ENCODE measurements at places on chromosomes 5 and 9.

DNA sequence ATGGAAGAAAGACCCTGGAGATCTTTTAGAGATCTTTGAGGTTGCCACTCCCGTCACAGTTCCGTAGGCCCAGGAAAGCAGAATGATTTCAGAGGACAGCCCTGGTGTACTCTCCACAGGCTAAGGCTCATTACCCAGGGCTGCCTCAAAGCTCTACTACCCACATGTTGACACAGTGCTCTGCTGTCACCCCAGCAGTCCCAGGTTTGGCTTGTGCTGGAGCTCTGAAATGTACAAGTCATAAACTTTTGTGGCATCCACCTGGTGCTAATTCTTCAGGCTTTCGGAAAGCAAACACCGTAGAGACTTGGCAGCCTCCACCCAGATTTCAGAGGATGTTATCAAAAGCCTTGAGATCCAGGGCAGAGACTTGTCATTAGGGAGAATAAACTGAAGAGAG lies 136.5 kb downstream of the MTRR start:
- DNase-seq = no peak

GRCh38 chr5:98927989-98928872 lies 576 bp downstream of the CHD1 start:
- peak; percentile 65 for DNase-seq

GRCh38 chr5:14017904-14018303 lies 73.4 kb upstream of the DNAH5 start:
- no peak for DNase-seq

GRCh38 chr5:127564002-127564769 lies 46.7 kb downstream of the PRRC1 start:
- DNase-seq = peak; percentile 67

GRCh38 chr5:74282490-74282889 lies 358.0 kb downstream of the ENC1 start:
- no peak for DNase-seq

- no peak for DNase-seq
Observed at GRCh38 chr5:60207040-60207439, 313.5 kb upstream of the PDE4D start.

GRCh38 chr5:37424441-37424840 lies 45.3 kb downstream of the WDR70 start:
- no peak for DNase-seq

GRCh38 chr5:124868676-124869075 lies 122.2 kb upstream of the ZNF608 start:
- DNase-seq = peak; percentile 43

DNA sequence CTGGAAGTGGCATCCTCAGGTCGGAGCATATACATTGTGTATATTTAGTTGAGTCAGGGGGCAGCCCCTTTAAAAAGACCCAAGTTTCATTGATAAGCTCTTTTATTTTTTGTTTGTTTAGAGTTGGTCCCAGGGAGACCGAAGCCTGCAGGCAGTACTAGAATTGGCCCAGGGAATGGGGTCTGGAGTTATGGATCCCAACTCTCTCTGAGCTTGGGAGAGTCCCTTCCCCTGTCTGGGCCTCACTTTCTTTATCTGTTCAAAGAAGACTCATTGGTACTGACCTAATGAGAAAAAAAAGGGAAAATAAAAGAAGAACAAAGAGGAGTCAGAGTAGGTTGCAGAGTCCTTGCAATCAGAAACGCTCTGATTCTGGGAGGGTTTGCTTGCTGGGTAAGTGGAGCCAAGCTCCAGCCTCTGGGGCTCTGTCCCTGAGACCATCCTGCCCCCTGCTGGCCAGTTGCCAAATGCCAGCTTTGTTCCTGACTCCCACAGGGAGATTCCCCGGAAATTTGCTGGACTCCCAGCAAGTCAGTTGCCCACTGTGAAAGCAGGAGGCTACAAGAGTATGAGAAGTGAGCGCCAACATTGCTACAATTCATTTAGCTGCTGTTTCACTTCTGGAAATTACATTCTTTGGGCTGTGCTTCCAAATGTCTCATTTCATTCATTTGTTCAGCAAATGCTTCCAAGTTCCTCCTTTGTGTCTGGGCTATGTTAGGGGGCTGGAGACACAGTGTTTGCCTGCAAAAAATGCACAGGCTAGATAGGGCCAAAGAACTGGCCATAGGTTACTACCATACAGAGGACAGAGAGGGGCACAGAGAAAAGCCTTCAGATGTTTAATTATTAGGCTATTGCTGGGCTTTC lies 156.2 kb downstream of the MELK start:
- DNase-seq = peak; percentile 85

- no peak for DNase-seq
Observed at GRCh38 chr9:118331622-118332045, 627.4 kb downstream of the TLR4 start.

GRCh38 chr9:35186524-35186923 lies 24.7 kb downstream of the UNC13B start:
- no peak for DNase-seq

DNA sequence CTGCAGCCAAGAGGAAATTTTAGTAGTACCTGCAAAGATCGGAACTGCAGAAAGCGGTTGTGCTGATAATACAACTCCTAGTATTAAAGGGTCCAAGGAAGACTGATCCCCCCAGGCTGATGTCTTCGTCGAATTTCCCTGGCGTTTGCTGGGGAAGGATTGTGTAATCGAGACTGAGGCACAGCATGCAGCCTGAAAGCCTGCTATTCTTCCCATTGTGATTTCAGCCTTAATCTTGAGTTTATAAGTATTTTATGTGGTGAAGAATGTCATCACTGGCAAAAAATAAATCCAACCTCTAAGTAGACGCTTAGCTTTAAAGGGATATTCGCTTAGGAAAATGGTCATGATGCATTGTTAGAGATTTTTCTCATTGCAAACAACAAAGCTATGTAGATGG lies 21.3 kb upstream of the LMX1B start:
- no peak for DNase-seq

DNA sequence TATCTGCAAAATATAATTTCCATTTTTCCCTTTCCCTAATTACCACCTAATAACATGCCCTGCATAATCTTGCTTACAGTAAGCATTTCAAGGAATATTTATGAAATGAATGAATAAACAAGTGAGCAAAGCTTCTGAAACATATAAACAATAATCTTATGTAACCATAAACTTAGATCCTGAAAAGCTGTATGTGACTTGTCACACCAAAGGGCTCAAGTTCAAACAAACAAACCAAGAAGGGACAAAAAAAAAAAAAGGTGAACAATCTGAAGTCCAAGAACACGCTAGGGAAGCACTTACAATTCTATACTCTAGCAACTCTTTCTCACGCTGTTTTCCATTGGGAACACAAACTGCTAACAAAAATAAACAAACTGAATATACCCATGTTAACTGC lies 36.3 kb downstream of the PLPP1 start:
- no peak for DNase-seq

DNA sequence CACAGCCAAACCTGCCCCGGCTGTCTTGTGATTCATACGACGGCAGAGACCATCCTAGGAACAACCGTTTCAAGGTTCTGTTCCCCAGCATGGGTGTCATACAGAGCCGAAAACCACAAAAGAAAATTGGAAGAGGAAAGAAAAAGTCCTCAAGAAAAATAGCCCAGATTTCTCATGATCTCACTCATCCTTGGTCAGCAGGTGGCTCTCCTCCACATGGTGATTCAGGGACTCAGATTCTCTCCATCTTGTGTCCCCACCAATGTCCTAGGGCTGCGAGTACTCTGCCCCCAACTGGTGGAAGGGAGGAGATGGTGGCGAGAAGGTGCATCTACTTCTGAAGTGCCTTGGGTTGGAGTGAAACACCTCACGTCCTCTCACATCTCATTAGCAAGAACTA lies 25.6 kb downstream of the PDZD2 start:
- no peak for DNase-seq

- no peak for DNase-seq
Observed at GRCh38 chr5:179183481-179183880, 123.3 kb downstream of the ZNF354C start.

- no peak for DNase-seq
Observed at GRCh38 chr5:103867857-103868598, 305.4 kb upstream of the NUDT12 start.

DNA sequence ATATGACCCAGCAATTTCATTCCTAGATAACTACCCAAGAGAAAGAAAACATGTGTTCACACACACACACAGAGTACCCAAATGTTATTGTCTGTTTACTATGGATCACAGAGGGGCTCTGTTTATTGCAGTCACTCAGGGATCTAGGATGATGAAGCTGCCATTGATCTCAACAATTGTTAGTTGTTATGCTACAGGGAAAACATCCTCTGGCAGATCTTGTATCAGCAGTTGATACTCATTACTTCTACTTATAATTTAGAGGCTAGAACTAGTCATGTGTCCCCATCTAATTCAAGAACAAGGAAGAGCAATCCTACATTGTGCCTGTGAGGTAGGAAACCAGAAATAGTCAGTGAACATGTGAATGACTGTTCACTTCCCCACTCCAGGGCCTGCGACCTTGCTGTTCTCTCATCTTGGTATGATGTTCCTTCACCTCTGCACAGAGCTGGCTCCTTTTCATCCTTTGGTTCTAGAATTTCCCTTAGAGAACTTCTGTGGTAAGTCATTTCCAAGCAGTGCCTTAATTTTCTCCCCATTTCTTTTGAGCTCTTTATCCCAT lies 30.3 kb downstream of the NMUR2 start:
- no peak for DNase-seq

DNA sequence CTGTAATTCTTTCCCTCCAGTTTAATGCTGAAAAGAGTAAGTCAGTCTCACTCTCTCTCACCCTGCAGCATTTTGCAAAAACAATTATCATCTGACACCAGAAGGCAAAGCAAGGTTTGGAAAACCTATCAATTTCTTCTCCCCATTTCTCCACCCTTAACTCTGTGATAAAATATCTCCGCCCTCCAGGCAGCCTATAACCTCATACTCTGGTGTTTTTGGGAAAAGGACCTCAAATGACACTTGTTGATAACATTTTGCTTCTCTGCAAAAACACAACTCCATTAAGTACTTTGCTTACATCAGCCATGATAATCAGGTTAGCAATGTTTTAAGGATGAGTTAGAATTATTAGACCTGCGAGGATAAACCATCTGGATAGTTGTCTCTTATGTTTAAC lies 2.3 kb downstream of the ANKH start:
- no peak for DNase-seq

- no peak for DNase-seq
Observed at GRCh38 chr5:133129950-133130349, 78.1 kb downstream of the HSPA4 start.

- DNase-seq = no peak
Observed at GRCh38 chr9:91756510-91756780, 193.6 kb downstream of the ROR2 start.

DNA sequence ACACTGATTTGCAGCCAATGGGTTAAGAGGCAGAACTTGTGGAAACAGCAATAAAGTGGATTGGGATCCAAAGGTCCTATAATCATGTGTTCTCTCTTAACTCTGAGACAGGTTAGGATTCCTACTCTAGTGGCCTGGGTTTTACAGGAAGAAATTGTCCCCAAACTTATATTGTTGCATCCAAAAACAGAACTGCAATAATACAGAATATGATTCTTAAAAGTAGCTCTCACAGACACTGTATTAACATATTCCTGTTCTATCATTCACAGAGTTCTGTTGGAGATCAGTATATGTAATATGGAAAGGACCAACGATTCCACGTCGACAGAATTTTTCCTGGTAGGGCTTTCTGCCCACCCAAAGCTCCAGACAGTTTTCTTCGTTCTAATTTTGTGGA lies at the start of gene OR13C8:
Gene OR13C8, plus strand, starts transcription at position 301 of the 400 bp plus-strand sequence. Its CDS starts 0 bp downstream, at position 301.
- no peak for DNase-seq

GRCh38 chr9:84597131-84597530 lies 72.4 kb upstream of the NTRK2 start:
- no peak for DNase-seq

DNA sequence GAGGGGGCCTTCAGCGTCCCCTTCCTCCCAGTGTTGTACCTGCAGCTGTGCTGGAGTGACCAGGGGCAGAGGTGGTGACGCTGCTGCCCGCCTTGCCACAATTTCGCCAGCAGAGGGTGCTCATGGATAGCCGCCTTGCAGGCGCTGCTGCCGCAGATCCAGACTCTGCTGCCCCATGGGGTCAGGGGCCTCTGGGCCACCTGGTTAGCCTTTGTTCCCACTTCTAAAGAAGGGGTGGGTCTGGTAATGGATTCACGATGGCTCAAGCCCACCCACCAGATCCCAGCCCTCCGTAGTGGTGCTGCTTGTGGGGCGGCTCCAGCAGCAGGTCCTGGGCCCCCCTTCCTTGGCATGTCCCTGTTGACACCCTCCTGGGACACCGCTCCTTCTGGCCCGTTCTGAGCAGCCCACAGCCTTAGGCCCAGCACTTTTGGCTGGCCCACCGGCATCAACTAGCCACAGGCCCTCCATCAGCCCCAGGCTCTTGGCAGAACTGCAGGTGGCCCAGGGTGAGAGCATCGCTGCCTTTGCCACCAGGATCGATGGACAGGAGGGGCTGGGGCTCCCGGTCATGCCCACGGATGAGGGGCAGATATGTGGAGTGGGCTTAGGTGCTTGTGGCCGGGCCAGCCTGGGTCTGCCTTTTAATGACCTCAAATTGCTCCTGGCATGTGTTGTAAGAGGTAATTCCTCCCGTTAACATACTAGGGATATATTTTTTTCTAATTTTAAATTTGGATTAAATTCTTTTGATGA lies 57.2 kb downstream of the COL5A1 start:
- DNase-seq = peak; percentile 52

- peak; percentile 23 for DNase-seq
Observed at GRCh38 chr9:130681769-130682420, 11.7 kb upstream of the EXOSC2 start.

DNA sequence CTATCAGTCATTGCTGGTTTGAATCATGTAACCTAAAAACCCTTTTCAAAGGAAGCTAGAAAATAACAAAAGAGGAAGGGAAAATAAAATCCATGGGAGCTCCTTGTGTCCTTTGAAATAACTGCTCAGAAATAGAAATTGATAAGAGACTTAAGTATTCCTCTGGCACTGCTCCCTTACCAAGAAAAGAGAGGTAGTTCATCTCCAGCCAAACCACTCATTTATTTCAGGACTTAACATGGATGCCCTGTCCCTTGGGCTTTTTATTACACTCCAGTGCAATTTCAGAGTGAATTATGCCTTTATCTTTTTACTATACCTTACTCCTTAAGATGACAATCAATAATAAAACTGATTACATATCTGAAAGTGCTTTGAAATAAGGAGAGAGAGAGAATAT lies 61.0 kb downstream of the MUSK start:
- no peak for DNase-seq

GRCh38 chr5:166083183-166083959 lies 2208.1 kb upstream of the WWC1 start:
- no peak for DNase-seq

DNA sequence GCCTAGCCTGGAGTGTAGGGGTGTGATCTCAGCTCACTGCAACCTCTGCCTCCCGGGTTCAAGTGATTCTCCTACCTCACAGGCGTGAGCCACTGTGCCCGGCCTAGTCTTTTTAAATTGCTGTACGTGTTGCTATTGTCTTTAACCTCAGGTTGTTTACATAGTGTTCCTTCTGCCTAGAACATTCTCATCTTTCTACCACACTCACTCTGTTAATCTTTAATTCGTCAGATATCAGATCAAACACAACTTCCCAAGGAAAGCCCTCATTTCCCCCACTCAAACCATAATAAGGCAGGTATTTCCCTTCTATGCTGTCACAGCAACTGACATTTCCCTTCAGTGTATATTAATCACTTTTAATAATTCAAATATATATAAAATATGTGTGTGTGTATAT lies 1310.0 kb upstream of the C9orf72 start:
- no peak for DNase-seq

GRCh38 chr5:83472508-83473345 lies 1.2 kb downstream of the VCAN start:
- no peak for DNase-seq
